ENCODE measurements at places on chromosomes 6 and 20.

DNA sequence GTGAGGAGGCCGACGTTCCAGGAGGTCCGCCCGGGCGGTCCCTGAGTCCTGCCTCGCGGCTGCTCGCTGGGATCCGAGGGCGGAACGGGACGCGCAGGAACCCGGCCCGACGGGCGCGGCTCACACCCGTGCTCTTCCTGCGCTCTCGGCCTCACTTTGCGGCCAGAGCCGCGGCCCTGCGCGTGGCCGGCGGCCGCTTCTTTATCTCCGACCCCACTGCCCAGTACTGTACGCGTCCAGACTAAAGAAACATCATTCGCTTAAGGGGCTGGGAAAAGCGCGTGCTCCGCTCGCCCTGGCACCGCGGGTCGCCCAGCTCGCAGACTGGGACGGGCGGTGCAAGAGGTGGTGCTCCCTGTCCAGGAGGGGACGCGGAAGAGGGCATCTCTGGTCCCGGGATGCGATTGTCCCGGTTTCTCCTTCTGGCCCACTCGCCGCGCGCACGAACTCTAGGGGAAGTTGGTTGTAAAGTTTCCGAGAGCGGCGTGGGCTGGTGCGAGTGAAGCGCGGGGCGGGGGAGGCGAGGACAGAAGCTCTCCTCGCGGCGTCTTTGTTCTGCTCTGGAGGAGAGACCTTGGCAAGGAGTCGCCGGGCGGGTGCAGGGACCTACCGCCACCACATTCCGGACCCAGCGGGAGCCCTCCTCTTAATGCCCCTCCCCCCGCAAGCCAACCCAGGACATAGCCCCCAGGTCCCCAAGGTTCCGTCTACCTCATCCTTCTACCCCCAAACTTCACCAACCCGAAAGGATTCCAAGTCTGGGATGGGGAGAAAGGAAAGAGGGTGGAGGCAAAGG is 71.0 kb downstream of the SOX4 start:
- no peak for DNase-seq

DNA sequence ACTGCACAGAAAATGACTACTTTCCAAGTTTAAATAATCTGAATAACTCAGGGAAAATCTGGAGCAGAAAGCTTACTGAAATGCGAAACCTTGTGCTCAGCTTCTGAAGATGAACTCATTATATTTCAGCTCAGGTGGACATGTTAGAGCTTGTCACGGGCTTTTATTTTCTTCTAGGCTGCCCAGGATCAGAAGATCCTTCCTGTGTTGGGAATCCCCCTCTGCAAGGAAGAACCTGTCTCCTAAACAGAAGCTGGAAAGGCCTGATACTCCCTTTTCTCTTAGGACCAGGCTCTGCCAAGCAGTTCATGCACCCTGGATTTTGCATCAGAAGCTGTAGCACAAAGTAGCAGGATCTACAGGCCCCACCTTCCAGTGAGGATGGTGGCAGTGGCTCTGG is 5.1 kb upstream of the SLC2A12 start:
- no peak for DNase-seq

DNA sequence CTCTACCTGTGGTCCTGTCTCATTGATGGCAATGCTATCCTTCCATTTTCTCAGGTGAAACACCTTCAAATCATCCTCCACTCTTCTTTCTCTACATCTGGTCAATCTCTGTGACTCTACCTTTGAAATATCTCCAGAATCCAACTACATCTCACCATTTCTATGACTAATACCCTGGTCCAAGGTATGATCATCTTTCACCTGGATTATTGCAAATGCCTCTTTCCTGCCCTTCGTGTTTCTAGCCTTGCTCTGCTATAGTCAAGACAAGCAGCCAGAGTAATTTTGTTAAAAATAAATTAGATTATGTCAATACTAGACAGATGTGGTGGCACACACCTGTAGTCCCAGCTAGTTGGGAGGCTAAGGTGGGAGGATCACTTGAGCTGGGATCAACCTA is 17.8 kb upstream of the BLCAP start:
- DNase-seq = no peak

DNA sequence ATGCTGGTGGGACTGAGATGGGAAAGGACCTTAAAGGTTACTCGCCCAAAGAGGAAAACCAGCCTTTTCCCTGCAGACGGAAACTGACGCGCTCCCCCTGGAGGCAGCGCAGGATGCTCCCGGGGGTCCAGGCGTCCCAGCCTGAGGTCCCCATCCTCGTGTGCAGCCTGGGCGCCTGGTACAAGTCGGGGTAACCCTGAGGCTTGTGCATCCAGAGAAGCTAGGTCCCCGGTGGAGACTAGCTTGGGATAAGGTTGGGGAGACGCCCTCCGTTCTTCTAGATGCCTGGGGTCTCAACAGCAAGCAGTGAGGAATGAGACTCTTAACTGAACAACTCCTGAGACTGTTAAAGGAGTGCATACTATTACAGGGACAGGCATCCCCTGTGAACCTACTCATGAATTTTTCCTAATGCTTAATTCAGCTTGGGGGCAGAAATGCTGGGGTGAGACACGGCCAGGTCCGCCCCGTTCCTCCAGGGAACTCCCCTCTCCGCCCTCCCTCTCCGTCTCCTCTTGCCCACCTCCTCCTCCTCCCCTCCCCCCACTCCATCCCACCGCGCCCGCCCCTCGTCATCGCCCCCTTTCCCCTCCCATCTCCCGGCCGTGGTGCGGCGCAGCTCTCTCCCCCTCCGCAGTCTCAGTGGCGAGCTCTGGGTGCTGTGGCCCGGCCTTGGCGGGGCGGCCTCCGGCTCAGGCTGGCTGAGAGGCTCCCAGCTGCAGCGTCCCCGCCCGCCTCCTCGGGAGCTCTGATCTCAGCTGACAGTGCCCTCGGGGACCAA is at the start of gene PRSS35:
Gene PRSS35 (plus strand): TSS at position 634 of the 781 bp plus-strand sequence. CDS start 10,908 bp downstream, outside the sequence.
- peak; percentile 36 for DNase-seq

DNA sequence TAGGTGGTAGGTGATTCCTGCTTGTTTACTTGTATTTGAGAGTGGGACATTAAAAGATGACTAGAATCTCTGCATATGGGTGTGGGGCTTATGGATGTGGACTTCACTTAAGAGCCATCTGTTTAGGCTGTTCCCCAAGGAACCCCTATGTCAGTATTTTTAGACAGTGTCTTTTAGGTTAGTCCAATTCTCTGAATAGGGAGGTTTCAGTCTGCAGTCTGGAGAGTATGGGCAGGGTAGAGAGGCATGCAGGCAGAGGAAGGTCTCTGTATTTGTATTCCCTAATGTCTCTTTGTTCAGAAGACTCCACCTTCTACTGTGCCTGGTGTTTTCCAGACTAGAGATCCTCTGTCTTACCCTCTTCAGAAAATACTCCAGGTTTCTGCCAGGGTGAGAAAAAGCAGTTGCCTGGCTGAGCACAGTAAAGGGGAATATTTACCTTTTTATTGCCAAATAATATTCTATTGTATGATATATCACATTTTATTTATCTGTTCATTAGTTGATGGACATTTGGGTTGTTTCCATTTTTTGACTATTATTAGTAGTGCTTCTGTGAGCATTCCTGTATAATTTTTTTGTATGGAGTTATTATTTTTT is 19.1 kb downstream of the SLX4IP start:
- no peak for DNase-seq

GRCh38 chr6:72425003-72425681 is 196.7 kb upstream of the KCNQ5 start:
- no peak for DNase-seq

DNA sequence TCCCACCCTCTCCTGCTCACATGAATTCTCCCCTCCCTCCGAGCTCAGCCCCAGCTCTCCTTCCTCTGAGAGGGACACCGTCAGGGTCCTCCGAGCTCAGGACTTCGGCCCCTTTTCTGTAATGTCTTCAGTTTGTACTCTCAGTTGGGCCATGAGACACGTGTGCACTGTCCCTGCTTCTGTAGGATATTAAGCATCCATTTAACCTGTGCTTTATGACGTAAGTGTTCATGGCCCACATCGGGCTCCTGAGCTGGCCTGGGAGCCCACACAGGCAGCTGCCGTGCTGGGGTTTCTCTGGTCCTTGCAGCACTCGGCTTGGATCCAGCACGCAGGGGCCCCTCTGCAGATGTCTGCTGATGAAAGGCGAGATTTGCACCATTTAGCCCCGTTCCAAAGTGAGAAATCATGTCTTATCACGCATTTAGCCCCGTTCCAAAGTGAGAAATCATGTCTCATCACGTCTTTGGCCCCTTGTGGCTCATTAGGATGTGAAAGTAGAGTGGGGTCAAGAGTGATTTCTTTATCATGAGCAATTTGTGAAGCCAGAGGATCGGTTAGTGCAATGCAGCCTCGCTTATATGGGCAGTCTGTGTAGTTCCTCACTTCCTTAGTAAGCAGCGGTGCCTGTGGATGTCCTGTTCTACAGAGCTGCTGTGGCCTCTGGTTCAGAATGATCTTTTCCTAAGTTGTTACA is 25.3 kb downstream of the DUSP22 start:
- no peak for DNase-seq

GRCh38 chr20:39886650-39887190 is 802.3 kb downstream of the MAFB start:
- DNase-seq = peak; percentile 51

GRCh38 chr6:109024368-109024767 is 70.3 kb downstream of the SESN1 start:
- no peak for DNase-seq

GRCh38 chr6:37695857-37696219 is 1.8 kb downstream of the MDGA1 start:
- DNase-seq = no peak

- DNase-seq = peak; percentile 13
These were observed 81.9 kb upstream of the CCDC28A start for GRCh38 chr6:138691595-138692057.

DNA sequence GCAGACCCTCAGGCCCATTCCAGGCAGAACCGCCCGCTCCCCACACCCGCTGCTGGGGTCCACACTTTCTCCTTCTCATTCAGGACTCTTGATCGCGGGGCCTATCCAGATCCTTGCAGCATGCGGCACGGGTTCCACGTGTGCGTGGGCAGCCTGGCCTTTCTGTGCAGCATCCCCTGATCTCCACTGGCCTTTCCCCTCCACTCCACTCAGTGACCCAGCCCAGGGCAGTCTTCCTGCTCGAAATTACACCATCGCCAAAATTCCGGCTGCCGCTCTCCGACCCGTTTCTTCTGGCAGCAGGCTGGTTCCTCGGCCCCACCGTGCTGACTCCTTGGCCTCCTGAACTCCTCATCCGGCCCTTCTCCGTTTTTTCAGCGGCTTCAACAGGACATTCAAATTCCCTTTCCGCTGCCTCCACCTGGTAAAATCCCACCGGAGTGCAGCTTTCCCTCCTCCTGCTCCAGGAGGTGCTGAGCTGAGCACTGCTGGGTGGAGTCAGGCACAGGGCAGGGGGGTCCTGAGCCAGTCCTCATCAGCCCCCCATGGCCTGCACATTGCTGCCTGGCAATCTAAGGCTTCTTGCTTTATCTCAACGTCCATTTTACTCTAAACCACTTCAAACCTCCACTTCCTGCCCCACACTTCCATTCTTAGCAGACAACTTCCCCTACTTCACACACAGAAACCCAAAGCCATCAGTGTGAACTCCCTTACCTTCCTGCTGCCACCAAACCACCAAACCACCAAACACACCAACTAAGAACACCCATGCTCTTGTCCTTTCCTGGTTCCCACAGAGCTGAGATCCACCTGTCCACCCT is 9.0 kb downstream of the SFT2D1 start:
- no peak for DNase-seq

DNA sequence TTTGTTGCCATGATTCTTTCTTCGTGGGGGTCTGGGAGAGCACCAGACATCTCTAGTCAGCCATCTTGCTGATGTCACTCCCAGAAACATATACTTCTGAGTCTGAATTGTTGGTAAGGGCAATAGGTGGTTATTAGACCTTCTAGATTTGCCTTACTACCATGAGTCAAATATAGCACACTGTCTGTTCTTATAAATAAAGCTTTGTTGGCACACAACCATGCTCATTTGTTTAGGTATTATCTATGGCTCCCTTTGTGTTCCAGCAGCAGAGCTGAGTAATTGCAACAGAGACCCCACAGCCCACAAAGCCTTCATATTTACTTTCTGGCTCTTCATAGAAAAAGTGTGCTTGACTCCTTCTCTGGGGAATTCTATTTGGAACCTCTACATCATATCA is 62.9 kb downstream of the CDH26 start:
- DNase-seq = no peak

All from globus pallidus (tissue), 1 donor.